ENCODE measurements at places on chromosomes 12 and 14.

DNA sequence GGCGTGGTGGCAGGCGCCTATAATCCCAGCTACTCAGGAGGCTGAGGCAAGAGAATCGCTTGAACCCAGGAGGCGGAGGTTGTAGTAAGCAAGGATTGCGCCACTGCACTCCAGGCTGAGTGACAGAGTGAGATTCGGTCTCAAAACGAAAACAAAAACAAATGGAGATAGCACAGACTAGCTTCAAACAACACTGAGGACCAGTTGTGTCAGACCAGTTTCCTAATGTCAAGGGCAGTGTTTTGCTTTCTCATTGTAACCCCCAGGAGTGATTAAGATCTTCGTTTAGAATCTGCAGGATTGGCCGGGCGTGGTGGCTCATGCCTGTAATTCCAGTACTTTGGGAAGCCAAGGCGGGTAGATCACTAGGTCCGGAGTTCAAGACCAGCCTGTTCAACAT, 18.5 kb downstream of the RPGRIP1 start:
- no peak for DNase-seq

- no peak for DNase-seq
These were observed 602.7 kb upstream of the FOXG1 start for GRCh38 chr14:28163897-28164296.

- DNase-seq = no peak
These were observed 188.3 kb upstream of the C14orf180 start for GRCh38 chr14:104390941-104391901.

- DNase-seq = no peak
These were observed 18.0 kb upstream of the CTDSP2 start for GRCh38 chr12:57864442-57865083.

DNA sequence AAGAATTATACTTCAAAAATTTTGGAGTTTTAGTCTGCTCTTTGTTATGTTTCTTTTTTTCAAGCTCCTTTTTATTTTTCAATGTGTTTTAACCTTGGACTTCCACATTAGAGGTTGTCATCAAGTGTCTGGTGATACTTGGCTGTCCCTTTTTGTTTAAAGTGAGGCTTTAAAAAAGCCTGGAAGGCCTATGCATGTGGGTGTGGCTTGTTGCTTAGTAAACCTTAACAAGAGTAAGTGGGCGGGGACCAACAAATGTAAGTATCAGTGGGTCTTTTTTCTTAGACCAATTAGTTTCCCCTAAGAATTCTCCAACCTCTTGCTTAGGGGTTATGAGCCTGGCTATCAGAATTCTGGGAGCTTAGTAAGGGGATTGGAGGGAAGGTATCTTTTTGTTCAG, 26.4 kb downstream of the HCFC2 start:
- DNase-seq = no peak

Measured in activated CD8-positive, alpha-beta memory T cell treated with anti-CD3 and anti-CD28 coated beads for 1 hour (primary cell).